CD4-positive, alpha-beta T cell treated with Interferon alpha-2 for 1 hour (primary cell): ENCODE measurements at places on chromosomes 3 and 15.
A peak's percentile ranks its signal among the peaks of the same experiment; 100 is the strongest.

GRCh38 chr3:54376939-54377578 lies 254.7 kb downstream of the CACNA2D3 start:
- no peak for DNase-seq

- no peak for DNase-seq
Measured at GRCh38 chr3:31132132-31132769, 237.8 kb upstream of the GADL1 start.

GRCh38 chr3:53845103-53845880 lies 927 bp downstream of the CHDH start:
- DNase-seq = no peak

DNA sequence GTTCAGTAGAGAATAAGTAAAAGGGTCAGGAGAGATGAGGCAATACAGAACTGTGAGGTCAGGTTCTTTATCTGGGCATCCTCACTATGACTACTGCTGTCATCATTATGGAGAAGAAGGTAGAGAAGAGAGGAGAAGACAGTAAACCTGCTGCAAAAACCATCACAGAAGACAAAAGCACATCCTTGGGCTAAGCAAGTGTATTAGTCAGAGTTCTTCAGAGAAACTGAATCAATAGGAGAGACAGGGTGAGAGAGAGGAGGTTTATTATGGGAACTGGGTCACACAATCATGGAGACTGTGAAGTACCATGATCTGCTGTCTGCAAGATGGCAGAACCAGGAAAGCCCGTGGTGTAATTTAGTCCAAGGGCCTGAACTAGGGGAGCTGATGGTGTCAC lies 9.5 kb upstream of the ABHD17C start:
- no peak for DNase-seq

- DNase-seq = no peak
Measured at GRCh38 chr15:29226436-29227208, 43.0 kb downstream of the NSMCE3 start.

DNA sequence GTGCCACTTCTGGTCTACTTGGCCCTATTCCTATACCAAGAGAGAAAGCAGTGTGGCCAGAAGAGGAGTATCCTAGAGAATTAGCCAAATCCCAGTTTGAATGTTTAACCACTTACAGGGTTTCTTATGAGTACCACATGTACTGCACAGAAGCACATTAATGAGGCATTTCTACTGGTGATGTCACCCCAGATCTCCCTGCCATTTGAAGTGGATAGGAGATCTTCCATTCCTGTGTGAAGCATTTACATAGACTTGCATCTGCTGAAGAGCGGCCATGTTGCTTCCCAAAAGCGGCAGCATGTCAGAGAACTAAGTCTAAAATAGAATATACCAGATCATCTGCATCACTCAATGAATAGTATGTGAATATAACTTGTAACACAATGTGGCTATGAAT lies 108.4 kb upstream of the TUSC7 start:
- DNase-seq = no peak

DNA sequence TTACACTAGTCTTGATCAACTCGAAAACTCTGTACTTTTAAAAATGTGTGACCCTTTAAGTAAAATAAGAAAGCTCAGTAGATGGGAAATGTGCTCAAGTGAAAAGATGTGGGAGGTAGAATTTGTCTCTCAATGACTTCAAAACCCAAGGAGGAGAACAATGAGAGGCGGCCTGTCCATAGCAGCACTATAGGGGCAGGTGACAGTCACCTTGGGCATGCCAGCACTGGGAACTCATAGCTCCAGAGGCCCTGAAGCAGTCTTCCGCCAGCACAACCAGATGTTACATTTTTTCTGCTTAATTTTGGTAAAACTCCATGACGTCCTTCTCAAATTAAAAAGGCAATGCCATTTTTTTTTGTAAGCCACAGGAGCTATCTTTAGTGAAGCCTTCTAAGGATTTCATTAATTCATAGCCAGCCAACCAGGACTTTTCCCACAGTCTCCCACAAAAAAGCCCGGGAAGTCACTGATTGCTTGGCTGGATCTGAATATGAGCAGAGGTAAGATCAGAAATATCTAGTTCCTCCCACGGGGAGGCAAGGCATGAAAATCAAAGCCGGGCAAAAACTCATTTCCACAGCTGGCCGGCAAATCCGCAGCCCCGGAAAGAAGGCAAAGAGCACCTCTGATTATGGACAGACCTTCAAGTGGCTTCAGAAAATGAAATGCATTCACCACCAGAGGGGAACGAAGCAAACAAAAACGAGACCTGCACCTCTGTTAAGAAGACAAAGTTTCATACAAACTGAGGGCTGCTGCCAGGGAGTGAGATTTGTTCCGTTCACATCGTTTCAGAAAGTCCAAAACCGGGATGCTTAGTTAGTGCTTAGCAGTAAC lies 10.5 kb downstream of the IL17RD start:
- DNase-seq = no peak

DNA sequence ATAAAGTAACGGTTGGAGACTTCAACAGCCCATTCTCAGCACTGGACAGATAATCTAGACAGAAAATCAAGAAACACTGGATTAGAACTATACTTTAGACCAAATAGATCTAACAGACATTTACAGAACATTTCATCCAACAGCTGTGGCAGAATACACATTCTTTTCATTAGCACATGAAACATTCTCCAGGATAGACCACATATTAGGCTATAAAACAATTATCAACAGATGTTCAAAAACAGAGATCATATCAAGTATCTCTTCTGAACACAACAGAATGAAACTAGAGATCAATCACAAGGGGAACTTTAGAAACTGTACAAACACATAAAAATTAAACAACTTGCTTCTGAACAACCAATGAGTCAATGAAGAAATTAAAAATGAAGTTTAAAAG lies 133.3 kb downstream of the ADAM10 start:
- DNase-seq = no peak

GRCh38 chr15:67085818-67086636 lies 20.6 kb downstream of the SMAD3 start:
- DNase-seq = peak; percentile 68

- DNase-seq = no peak
Measured at GRCh38 chr3:63927422-63928280, 15.5 kb upstream of the SCAANT1 start.

- peak; percentile 60 for DNase-seq
Measured at GRCh38 chr15:44676676-44677075, 13.2 kb upstream of the SPG11 start.

DNA sequence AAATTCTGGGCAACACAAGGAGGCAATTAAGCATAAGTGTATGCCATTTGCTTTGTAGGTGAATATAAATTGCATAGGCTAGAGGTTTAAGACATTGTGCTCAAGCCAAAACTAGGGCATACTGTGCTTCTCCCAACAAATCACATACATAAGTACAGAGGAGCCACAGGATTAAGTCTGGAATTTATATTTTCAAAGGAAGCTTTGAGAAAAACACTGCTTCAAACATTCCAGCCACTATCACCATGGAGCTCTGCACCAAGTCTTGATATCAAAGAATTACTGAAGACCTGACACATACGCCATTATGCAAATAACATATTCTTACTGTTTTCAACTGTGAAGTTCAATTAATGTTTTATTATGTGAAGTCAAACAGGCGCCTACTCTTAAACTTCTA lies 119.4 kb upstream of the NPHP3 start:
- DNase-seq = no peak

- DNase-seq = peak; percentile 18
Measured at GRCh38 chr3:57068437-57069089, 8.1 kb downstream of the SPATA12 start.

GRCh38 chr15:84648539-84648938 lies 5.5 kb downstream of the WDR73 start:
- DNase-seq = no peak

- no peak for DNase-seq
Measured at GRCh38 chr15:29688506-29689286, 133.6 kb downstream of the TJP1 start.

DNA sequence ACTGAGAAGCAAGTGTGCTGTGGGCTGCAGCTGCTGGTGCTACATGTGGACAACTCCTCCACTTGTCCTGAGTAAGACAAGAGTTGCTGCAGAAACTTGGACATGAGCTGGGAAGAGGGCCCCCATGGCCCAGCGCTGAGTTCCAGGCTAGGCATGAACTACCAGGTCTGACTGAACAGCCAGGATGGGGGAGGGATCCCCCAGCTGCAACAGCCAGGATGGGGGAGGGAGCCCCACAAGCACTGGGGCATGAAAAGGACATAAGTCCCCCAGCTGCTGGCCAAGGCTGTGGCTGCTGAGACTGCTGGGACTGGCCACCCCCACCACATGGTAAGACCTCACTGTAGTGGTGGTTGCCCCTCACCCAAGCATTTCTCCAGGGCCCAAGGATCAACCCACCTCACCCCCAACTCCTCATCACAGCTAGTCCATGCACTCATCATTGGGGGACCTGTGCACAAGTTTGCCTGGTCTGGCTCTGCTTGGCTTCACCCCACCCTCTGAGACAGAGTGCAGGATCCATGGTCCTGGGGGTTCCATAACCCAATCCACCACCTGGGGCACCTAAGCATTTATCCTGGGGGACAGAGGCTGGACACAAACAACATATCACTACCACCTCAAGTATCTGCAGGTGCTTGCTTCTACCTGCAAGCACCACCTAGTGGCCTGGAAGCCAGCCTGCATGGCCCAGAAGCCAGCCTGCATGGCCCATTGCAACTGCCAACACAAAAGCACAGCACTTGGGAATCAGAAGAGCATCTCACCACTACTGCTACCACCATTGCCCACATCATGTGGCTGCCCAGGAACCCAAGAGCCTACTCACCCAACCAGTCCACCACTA lies 84.5 kb upstream of the STT3B start:
- DNase-seq = no peak

- DNase-seq = no peak
Measured at GRCh38 chr3:82208002-82208710, 446.7 kb upstream of the GBE1 start.

GRCh38 chr3:170641510-170642236 lies 55.8 kb upstream of the SLC7A14 start:
- no peak for DNase-seq

GRCh38 chr3:59285560-59285959 lies 235.7 kb upstream of the CFAP20DC start:
- DNase-seq = no peak

DNA sequence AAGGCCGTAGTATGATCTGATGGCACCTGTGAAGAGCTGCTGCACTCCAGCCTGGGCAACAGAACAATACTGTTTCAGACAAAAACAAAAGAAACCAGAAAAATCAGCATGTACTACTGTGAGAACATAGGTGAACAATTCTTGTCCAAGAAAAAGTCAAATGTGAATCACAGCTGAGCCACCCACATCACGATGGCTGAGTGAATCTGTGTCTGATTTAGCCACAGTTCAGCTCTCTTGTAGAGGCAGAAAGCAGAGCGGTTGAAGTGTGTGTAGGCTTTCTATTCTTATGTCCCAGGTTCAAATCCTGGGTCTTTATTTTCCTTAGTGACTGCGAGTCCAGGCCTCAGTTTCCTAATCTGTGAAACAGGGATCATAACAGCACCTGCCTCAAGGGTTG lies 4.4 kb upstream of the FURIN start:
- no peak for DNase-seq

DNA sequence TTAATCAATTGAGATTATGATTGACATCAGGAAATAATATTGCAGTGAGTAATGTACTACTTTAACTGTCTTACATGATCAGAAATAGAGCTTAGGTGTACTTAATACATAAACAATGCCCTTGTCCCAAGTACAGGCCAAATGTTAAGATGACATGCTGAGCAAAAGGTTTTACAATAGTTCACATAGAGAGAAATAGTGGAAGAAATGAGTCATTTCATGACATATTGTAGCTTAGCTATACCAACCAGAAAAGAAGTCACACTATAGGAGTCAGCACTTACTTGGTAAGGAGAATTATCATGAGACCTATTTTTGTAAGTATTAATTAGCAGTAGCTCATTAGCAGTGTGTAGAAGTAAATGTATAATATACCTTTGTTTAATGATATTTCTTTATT lies 96.4 kb upstream of the NANOGP8 start:
- no peak for DNase-seq

DNA sequence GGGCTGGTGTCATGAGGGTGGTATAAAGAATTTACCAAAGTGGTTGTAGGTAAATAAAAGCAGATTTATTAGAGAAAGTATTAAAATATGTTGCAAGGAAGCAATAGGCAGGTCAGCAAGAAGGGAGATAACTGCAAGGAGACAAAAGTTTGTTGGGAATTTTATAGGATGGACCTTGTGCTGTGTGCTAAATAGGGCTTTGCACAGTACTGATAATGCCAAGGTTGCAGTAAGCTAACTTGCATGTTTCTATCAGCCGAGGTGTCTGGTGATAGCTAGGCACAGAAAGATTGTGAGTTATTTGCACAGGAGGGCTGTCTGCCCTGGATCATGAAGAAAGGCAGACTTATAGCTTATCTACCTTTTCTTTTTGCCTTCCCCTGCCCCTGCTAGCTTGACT lies 102.5 kb upstream of the SPRED1 start:
- DNase-seq = no peak

GRCh38 chr3:131361464-131362421 lies 19.8 kb upstream of the NUDT16 start:
- DNase-seq = peak; percentile 81

- no peak for DNase-seq
Measured at GRCh38 chr3:48980295-48980694, 9.7 kb upstream of the P4HTM start.

- no peak for DNase-seq
Measured at GRCh38 chr15:78739206-78739605, 72.1 kb downstream of the ADAMTS7 start.

- peak; percentile 9 for DNase-seq
Measured at GRCh38 chr3:107525644-107526305, 3.0 kb downstream of the BBX start.

GRCh38 chr15:57676585-57676984 lies 29.9 kb upstream of the POLR2M start:
- no peak for DNase-seq
